DMS53 (cell line): ENCODE measurements at places on chromosomes 13 and 19.

- DNase-seq = no peak
These were observed 144.3 kb downstream of the DNAJC15 start for GRCh38 chr13:43167731-43168130.

- DNase-seq = peak; percentile 68
These were observed 50.3 kb upstream of the SIN3B start for GRCh38 chr19:16778796-16779411.

DNA sequence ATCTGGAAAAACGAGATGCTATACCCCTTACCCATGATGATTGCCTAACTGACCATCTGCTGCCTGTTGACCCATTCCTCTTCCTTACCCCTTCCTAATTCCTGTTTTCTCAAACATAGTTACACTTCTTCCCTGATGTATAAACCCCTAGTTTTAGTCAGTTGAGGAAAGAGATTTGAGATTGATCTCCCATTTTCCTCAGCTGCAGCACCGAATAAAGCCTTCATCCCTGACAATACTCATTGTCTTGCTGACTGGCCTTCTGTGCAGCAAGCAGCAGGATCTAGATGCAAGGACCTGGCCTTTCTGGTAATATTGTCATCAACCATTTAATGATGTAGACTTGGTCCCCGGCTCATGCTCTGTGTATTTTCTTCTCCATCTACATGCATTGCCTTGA lies 999 bp upstream of the ZNF264 start:
- DNase-seq = no peak

DNA sequence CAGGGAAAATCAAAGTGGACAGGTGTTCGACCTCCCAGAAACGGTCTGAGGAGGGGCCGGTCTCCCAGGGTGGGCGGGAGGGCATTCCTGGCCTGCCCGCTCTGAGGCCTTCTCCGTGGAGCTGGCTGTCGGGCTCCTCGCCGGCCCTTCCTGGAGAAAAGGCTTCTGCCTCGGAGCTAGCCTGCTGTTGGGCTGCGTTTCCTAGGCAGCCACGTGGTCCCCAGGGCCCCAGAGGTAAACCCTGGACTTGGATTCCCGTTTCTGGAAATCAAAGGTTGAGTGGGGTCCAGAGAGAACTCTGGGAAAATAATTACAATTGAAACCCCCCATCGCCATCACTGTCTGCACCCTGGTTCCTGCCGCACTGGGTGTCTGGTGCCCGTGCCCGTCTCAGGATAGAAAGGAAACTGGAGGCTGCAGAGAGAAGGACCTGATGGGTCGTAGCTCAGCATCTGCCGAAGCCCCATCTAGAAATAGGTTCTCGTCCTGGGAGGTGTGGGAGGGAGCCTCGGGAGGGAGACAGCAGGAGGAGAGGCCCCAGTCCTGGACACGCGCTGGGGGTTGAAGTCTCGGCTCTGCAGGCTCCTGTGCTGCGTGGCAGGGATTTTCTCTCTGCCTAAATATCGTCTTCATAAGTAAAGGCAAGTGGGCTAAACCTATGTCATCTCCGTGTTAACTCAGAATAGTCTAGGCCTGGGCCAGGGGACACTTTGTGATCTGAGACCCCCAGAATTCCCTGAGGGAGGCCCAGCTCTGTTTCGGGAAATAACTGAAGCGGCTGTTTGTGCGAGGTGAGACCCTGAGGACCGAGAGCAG lies 7.7 kb upstream of the PROZ start:
- DNase-seq = no peak

DNA sequence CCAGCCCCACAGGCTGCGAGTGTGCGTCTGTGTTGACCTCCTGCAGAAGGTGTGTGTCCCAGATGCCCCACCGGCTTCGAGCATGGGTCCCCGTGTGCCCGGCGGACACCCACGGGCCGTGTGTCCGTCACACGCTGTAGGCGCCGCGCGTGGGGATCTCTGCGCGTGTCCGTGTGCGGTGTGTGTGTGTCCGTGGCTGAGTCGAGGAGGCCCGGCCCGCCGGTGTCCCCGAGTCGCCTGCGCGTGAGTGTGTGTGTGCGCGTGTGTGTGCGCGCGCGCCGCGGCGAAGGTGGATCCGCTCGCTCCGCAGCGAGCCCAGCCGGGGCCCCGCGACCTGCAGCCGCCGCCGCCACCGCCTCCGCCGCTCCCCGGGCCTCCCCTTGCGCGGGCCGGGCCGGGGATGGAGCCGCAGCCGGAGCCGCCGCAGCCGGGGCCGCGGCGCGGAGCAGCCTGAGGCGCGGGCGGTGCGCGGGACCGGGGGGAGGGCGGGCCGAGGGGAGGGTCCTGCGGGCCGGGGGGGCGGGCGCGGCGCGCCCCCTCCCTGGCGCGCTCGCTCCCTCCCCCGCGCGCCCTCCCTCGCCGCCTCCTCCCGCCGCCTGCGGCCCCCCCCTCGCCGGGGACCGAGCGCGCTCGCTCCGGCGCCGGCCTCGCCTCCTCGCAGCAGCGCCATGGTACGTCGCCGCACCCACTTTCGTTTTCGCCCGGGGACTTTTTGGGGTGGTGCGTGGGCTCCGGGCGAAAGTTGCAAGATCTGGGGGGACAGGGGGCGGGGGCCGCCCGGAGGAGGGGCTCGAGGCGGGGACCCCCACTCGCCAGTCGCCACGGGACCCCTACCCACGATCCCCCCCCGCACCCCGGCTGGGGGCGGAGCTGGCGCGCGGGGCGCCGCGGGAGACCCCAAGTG lies 7.1 kb upstream of the NFIC start:
- peak; percentile 79 for DNase-seq

DNA sequence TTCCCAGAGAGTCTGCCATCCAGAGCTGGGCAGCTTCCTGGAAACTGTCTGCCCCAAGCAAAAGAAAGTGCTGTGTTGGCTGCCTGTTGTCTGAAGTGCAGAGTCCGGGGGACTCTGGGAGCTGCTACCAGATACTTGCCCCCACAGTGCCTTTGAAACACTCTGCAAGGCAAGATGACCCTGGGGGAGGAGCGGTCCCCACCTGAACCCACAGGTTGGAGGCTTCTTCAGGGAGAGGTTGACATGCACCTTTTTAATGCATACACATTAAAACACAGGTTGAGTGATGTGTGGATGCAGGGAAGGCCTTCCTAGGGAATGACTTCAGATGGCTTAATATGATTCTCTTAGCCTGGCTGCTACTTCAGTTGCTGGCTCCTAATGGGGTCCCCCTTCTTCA lies 479.5 kb downstream of the ZNF536 start:
- no peak for DNase-seq
